Transverse colon (tissue), 4 donors: ENCODE measurements at places on chromosomes 12 and 14. TPM values are rescaled to one million over a fixed set of nuclear protein-coding genes. Genes with fewer than 3 reads are reported as not detected.

DNA sequence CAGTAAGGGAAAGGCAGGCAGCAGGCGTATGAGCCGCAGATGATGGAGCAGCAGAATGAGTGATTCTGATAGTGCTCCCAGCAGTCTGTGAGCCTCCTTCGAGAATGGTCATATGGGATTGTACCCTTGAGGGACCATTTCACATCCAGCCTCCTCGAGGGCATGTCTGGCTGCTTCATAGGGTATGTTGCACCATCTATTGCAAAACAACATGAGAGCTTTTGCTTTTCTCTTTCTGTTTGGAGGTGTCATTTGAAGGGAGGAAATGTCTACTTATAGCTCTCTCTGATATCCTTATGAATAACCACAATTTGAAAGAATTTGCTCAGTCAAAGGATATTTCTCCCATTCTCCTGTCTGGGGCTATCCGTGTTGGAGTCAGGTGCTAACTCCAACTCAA is 172.8 kb downstream of the TMEM132C start:
- no peaks in the 10 kb centered on the region for H3K27me3 ChIP-seq
- H3K27ac ChIP-seq, result no peak overlapping the region
- H3K4me3 ChIP-seq, result no peak overlapping the region
- H3K4me1 ChIP-seq, result no peaks in the 10 kb centered on the region

The TC2N gene
- total RNA-seq, result 41.9 TPM

GRCh38 chr12:94699801-94700200 is 49.4 kb upstream of the TMCC3 start:
- no peak overlapping the region for H3K27ac ChIP-seq
- H3K27me3 ChIP-seq, result no peaks in the 10 kb centered on the region
- no peak overlapping the region for H3K4me3 ChIP-seq
- H3K36me3 ChIP-seq, result no peaks in the 10 kb centered on the region

DNA sequence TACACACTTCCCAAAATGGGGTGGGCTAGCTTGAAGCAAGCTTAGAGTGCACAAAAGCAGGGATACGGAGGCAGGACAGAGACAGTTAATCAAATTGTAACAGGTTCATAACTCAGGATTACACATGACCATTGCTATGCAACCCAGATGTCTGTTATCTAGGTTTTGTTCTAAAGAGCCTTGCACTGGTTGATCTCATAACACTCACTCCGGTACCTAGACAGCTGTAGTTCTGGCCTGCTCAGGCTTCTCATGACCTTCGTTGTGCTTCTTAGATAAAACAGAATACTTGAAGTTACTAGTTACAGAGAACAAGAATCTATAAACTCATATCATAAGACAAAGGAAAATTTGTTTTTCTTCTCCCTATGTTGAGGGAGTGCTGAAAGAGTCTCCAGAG is 983.4 kb downstream of the TMEM121 start:
- no peak for DNase-seq
- H3K4me3 ChIP-seq, result no peak overlapping the region
- no peaks in the 10 kb centered on the region for H3K36me3 ChIP-seq
- H3K27ac ChIP-seq, result no peak overlapping the region

- H3K27ac ChIP-seq, result no peak overlapping the region
- H3K4me1 ChIP-seq, result peaks cover 4% of the 10 kb centered on the region
Measured at GRCh38 chr14:59585891-59586554, 9.4 kb upstream of the CCDC175 start.

The PLBD1 gene
- 30.8 TPM for total RNA-seq

GRCh38 chr12:76007640-76008039 is 23.9 kb downstream of the PHLDA1 start:
- no peaks in the 10 kb centered on the region for H3K36me3 ChIP-seq
- H3K27ac ChIP-seq, result no peak overlapping the region
- no peaks in the 10 kb centered on the region for H3K27me3 ChIP-seq
- no peaks in the 10 kb centered on the region for H3K4me1 ChIP-seq
- no peak overlapping the region for H3K4me3 ChIP-seq
- DNase-seq, result no peak

The CD9 gene
- total RNA-seq, result 668 TPM

DNA sequence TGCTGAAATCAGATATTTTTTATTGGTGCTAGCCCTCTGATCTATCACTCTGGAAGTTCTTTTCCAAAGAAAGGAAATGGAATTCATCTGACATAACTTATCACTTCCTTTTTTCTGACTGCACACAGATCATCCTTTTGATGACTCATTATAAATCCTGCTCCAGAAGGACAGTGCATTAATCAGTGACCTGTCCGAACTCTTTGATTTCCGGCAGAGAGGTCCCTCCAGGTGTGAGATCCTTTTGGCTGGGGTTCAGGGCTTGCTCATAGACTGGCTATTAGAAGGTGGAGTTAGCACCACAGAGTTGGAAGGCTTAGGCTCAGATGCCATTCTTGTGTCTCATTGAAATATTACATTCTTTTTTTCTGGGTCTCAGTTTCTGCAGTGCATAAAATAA is 328.2 kb downstream of the ZFP36L1 start:
- H3K4me1 ChIP-seq, result no peaks in the 10 kb centered on the region
- H3K27me3 ChIP-seq, result no peaks in the 10 kb centered on the region
- H3K27ac ChIP-seq, result no peak overlapping the region
- H3K36me3 ChIP-seq, result no peaks in the 10 kb centered on the region
- H3K4me3 ChIP-seq, result no peak overlapping the region

DNA sequence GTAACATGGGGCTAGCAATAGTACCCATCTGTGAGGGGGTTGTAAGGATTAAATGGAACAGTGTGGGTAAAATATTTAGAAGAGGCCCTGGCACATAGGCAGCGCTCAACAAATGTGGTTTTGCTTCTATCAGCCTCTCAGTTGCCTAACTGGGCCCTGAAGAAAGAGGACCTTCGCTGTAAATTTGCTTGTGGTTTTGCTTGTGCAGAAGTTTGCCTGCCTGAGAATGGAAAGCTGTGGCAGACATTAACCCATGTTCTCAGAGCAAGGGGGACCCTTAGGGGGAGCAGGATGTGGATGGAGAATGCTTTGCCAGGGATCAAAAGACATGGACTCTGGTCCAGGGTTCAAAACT is 160.1 kb downstream of the BRMS1L start:
- no peaks in the 10 kb centered on the region for H3K27me3 ChIP-seq
- H3K36me3 ChIP-seq, result no peaks in the 10 kb centered on the region
- no peaks in the 10 kb centered on the region for H3K4me1 ChIP-seq
- no peak for DNase-seq

DNA sequence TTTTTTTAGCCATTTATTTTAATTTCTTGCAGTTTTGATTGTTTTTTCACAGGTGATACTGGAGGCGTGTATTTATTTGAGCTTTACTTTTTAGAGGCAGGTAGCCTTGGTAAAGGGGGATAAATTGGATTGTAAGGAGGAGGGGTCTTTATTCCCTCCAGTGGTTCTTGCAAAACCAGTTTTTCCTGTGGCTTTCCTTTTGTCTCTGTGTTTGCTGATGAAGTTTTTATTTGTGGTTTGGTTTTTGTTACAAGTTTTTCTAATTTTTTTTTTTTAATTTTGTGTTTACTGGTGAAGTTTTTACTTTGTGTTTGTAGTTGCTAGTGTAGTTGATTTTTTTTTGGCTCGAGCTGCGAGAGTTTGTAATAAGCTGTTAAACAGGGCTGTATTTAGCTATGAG is 278.5 kb downstream of the PRKD1 start:
- no peak overlapping the region for H3K4me3 ChIP-seq
- H3K27me3 ChIP-seq, result no peaks in the 10 kb centered on the region
- no peaks in the 10 kb centered on the region for H3K36me3 ChIP-seq
- H3K27ac ChIP-seq, result no peak overlapping the region

The RNASE3 gene
- total RNA-seq, result not detected

DNA sequence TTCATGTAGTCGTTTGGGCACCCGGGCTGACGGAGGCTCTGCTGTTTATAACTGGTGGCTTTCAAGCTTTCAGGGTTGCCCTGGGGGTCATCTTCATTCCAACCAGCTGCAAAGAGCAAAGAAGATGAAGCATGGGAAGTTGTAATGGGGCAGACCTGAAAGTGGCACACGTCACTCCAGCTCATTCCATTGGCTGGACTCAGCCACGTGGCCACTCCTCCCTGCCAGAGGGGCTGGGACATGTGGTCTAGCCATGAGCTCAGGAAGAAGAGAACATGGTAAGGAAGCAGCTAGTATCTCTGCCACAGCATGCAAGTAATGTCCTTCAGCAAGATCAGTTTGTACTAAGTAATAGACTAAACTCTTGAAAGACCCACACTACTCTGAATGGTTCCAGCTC is 51.7 kb upstream of the FERMT2 start:
- no peaks in the 10 kb centered on the region for H3K4me1 ChIP-seq
- no peak overlapping the region for H3K27ac ChIP-seq
- H3K27me3 ChIP-seq, result no peaks in the 10 kb centered on the region
- DNase-seq, result no peak
- no peaks in the 10 kb centered on the region for H3K36me3 ChIP-seq

GRCh38 chr12:81259360-81259759 is 181.5 kb downstream of the ACSS3 start:
- H3K4me1 ChIP-seq, result no peaks in the 10 kb centered on the region
- H3K36me3 ChIP-seq, result no peaks in the 10 kb centered on the region
- H3K27me3 ChIP-seq, result no peaks in the 10 kb centered on the region
- no peak overlapping the region for H3K27ac ChIP-seq

The PRIM1 gene
- not detected for total RNA-seq

The ACTN1 gene
- total RNA-seq, result 265 TPM

The SCYL2 gene
- total RNA-seq, result 75.6 TPM

- no peak overlapping the region for H3K4me3 ChIP-seq
- H3K4me1 ChIP-seq, result no peaks in the 10 kb centered on the region
- no peaks in the 10 kb centered on the region for H3K36me3 ChIP-seq
- no peak overlapping the region for H3K27ac ChIP-seq
Measured at GRCh38 chr12:119479121-119479561, 114.4 kb upstream of the TMEM233 start.

DNA sequence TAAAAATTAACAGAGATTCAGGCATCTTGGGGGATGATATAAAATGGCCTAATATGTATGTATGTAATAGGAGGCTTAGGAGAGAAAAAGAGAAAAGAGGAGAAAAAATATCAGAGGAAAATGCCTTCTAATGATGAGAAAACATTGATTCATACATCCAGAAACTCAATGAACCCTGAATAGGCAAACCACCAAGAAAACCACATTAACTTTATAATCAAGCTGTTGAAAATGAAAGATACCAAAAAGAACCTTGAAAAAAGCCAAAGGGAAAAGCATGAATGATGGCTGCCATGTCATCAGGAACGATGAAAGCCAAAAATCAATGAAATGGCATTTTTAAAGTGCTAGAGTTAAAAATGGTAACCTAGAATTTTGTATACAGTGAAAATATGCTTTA is 180.2 kb downstream of the EPS8 start:
- no peaks in the 10 kb centered on the region for H3K27me3 ChIP-seq
- no peak overlapping the region for H3K4me3 ChIP-seq
- no peaks in the 10 kb centered on the region for H3K4me1 ChIP-seq
- DNase-seq, result no peak
- no peak overlapping the region for H3K27ac ChIP-seq

- H3K27ac ChIP-seq, result no peak overlapping the region
- no peak overlapping the region for H3K4me3 ChIP-seq
- H3K27me3 ChIP-seq, result no peaks in the 10 kb centered on the region
- DNase-seq, result no peak
Measured at GRCh38 chr12:130619385-130620001, 96.6 kb downstream of the RIMBP2 start.

DNA sequence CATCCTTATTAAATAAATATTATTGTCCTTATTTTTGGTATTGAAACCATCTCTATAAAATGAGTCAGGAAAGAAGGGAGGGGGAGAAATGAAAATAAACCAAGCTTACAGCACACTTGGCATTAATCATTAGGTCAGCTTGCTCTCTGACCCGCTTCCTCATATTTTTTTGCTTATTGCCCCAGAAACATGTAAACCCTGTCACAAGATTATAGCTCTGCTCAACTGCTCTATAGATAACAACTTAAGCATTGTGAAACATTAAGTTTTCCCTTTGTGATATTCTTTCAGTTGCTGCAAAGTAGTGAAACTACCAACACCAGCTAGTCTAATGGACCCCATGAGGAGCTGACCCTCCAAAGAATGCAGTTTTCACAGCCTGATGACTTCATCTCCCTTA is 819.5 kb downstream of the SLC16A7 start:
- no peaks in the 10 kb centered on the region for H3K36me3 ChIP-seq
- no peak overlapping the region for H3K27ac ChIP-seq
- no peak for DNase-seq
- no peaks in the 10 kb centered on the region for H3K27me3 ChIP-seq

- no peak overlapping the region for H3K27ac ChIP-seq
- no peaks in the 10 kb centered on the region for H3K36me3 ChIP-seq
- H3K4me3 ChIP-seq, result no peak overlapping the region
- H3K4me1 ChIP-seq, result no peaks in the 10 kb centered on the region
- H3K27me3 ChIP-seq, result no peaks in the 10 kb centered on the region
- no peak for DNase-seq
Measured at GRCh38 chr12:21416511-21417121, 20.8 kb upstream of the PYROXD1 start.

DNA sequence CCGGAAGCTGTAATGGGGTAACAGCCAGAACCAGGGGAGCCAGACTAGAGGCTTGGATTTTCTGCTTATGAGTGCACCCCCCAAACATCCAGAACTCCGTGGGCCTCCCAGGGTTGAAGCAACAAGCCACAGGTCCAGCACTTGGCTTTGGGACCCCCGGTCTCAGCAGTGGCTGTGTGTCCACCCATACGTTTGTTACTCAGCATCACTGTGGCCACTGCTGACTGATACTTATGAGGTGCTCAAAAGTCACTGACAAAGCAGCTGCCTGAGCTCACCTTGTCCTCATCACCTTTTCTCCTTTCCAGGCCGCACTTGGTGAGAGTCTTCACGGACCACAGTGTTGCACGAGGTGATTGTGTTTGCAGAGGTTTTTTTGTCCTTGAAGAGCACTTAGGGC is 145.6 kb upstream of the RFLNA start:
- H3K36me3 ChIP-seq, result no peaks in the 10 kb centered on the region
- no peak overlapping the region for H3K27ac ChIP-seq
- H3K4me1 ChIP-seq, result no peaks in the 10 kb centered on the region
- H3K4me3 ChIP-seq, result no peak overlapping the region

The LIN52 gene
- total RNA-seq, result 5.4 TPM

The B4GALNT1 gene
- not detected for total RNA-seq

- H3K4me3 ChIP-seq, result no peak overlapping the region
- H3K36me3 ChIP-seq, result no peaks in the 10 kb centered on the region
- no peak for DNase-seq
- H3K27ac ChIP-seq, result no peak overlapping the region
- H3K4me1 ChIP-seq, result no peaks in the 10 kb centered on the region
- H3K27me3 ChIP-seq, result no peaks in the 10 kb centered on the region
Measured at GRCh38 chr14:65810322-65810721, 397.8 kb downstream of the FUT8 start.

DNA sequence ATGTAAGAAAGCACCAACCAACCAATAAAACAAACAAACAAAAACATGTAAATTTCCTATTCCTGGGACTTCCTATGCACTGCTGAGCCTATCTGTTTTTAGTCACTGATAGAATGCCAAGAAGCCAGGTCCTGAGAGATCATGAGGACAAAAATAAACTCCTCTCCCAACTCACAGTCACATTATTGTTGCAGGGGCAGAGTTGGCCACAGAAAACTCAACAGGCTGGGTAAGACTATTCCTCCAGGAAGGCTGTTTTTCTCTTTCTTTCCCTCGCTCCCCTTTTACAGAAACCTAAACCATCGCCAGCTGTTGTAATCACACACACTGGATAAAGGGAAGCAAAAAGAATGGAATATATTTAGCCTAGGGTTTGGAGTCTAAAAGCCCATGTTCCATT is 55.8 kb upstream of the METAP2 start:
- H3K4me3 ChIP-seq, result no peak overlapping the region
- H3K36me3 ChIP-seq, result no peaks in the 10 kb centered on the region
- no peaks in the 10 kb centered on the region for H3K27me3 ChIP-seq

GRCh38 chr12:124456652-124457152 is 110.7 kb downstream of the NCOR2 start:
- H3K4me3 ChIP-seq, result peak overlapping the region; percentile 22
- no peaks in the 10 kb centered on the region for H3K36me3 ChIP-seq
- H3K27ac ChIP-seq, result peak overlapping the region; percentile 86
- DNase-seq, result peak; percentile 61
- no peaks in the 10 kb centered on the region for H3K27me3 ChIP-seq
